Amniotic stem cell (primary cell): ENCODE measurements at places on chromosomes 1 and 21.

- DNase-seq, result no peak
Measured at GRCh38 chr1:162471290-162471853, 26.2 kb upstream of the UHMK1 start.

GRCh38 chr1:90959352-90960206 lies 62.3 kb downstream of the ZNF644 start:
- DNase-seq, result no peak

DNA sequence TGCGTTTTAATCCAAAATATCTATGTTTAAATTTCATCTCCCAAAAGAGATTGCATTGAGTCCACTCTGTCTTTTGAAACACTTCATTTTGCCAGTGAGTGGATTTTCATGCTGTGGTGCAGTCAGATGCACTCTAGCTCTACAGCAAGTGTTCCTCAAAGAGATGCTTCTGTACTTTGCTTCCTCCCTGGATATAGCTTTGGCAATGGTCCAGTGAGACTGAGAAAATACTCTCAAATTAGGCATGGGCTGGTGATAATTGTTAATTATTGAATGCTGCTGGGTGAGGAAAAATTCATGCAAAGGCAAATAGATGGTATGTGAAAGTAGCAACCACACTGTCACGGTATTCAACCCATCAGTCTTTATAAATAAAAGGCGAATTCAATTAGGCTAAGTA lies 396.9 kb downstream of the ADGRL2 start:
- no peak for DNase-seq

GRCh38 chr1:119101563-119101962 lies 38.9 kb downstream of the WARS2 start:
- DNase-seq, result no peak

DNA sequence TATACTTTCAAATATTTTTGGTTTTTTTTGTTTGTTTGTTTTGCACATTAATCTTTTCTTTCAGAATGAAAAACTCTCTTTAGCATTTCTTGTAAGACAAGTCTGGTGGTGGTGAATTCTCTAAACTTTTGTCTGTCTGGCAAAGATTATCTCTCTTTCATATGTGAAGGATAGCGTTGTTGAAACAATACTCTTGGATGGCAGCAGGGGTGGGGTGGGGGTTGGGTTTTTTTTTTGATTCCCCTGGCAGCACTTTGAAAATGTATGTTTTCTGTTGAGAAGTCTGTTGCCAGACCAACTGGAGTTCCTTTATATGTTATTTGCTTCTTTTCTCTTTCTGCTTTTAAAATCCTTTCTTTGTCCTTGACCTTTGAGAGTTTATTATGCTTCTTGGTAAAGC lies 160.2 kb downstream of the VAV3 start:
- no peak for DNase-seq

DNA sequence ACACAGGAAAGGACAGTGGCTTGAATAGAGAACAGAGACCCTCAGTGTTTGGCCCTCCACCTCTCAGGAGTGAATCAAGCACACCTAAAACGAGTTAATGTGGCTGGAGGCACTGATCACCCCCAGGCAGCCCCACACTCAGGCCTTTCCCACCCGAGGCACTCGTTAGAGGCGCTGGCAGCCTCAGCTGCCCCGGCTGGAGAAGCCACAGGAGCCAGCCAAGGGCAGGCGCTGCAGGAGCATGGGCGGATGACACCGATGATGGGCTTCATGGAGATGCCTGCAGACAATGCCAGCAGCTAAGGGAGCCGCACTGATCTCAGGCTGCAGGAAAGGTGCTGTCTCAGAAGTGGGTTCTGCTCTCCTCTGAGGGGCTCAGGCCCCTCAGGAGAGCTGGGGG lies 24.1 kb upstream of the ABCG1 start:
- DNase-seq, result no peak
